Amygdala (tissue), 56 donors: ENCODE measurements at places on chromosomes 5 and 9.

- DNase-seq, result no peak
Observed at GRCh38 chr5:117380316-117380715, 805.7 kb upstream of the SEMA6A start.

GRCh38 chr5:77864997-77865396, 88.9 kb upstream of the TBCA start:
- DNase-seq, result no peak

DNA sequence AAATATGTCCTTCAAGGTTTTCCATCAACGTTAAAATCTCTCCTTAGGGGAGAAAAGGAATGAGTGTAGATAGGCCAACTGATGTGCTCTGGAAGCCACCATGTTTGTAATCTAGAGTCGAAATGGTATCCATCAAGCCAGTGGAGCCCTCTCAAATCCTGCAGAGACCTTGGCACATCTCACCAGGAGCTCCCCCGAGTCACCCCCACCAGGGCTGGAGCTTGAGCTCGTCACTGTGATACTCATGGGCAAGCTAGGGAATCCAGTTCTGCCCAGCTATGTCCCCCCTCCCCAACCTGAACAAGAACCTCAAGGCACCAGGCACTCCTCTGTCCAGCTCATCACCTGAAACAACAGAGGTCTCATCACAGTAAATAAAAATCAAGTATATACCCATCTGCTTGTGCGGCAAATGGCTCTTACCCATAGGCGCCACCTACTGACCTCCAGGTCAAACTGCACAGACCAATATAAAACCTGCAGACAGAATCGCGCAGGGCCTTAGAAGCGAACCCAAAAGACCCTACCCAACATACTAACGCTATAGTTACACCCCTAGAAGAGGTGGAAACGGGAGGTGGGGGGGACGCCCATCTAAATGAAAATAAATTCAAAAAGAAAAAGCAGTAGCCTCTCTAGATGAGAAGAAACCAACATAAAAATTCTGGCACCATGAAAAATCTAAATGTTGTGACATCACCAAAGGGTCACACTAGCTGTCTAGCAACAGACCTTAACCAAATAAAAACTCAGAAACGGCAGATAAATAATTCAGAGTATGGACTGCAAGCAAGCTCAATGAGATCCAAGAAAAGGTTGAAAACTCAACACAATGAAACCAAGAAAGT, 75.0 kb downstream of the TTC39B start:
- no peak for DNase-seq

DNA sequence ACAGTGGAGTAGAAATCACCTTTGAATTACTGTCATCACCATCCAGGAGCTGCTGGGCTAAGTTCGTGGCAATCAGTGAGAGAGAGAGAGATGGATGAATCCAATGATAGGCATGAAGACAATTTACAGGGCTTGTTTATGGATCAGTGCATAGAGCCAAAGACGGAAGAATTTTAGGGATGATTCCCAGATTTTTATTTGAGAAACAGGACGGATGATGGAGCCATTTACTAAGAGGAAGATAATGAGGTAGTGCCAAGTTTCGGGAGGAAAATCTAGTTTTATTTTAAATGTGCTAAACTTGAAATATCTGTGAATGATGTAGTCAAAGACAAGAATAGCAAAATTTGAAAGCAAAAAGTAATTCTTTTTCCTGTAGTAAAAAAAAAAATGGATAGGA, 394.2 kb upstream of the PAPPA start:
- no peak for DNase-seq

- no peak for DNase-seq
Observed at GRCh38 chr5:130496215-130496614, 592.0 kb downstream of the CHSY3 start.

DNA sequence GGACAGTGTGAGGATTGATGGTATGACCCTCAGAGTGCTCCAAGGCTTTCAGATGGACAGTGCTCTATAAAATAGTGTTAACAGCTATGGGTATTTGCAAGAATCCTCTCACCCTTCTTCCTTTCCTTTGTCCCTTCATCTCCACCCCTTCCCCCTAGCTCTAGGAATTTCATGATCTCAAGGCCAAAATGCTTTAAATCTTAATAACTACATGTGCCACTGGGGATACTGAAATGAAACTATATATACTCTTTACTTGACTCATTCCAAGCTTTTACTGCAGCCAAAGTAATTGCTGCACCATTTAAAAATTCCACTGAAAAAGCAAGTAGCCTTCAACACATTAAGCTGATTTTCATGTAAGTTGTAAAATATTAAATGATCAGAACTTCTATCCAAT, 361.6 kb upstream of the SLC30A5 start:
- no peak for DNase-seq

GRCh38 chr5:89299998-89300397, 417.0 kb upstream of the MEF2C start:
- no peak for DNase-seq

- DNase-seq, result no peak
Observed at GRCh38 chr9:4413856-4414255, 76.4 kb upstream of the SLC1A1 start.

DNA sequence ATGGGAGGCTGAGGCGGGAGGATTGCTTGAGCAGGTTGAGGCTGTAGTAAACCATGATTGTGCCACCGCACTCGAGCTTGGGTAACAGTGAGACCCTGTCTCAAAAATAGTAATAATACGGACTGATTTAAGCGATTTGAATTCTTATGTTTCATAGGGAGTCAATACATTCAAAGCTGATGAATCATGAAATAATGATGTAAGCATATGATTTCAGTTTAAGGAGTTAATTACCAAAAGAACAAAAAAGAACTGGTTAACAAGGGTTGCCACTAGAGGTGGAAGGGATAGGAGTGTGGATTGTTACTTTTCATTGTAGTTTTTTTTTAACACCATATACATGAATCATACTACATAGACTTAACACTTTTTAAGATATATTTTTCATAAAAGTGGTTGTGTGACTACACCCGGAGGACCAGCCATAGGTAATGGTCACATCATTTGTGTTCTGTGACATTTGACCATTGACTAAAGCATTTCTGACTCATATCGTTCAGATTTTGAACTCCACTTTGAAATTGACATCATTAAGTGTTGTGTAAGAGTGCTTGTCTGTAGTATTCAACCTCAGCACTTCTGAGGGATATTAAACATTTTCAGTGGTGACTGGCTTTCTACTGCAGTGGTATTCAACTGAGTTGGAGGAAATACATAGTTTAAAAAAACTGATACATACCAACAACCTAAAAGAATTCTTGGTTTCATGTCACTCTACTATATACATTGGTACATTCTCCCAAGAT, 7.0 kb downstream of the TRMT10B start:
- DNase-seq, result no peak
